ENCODE measurements at places on chromosomes 12 and 14.

DNA sequence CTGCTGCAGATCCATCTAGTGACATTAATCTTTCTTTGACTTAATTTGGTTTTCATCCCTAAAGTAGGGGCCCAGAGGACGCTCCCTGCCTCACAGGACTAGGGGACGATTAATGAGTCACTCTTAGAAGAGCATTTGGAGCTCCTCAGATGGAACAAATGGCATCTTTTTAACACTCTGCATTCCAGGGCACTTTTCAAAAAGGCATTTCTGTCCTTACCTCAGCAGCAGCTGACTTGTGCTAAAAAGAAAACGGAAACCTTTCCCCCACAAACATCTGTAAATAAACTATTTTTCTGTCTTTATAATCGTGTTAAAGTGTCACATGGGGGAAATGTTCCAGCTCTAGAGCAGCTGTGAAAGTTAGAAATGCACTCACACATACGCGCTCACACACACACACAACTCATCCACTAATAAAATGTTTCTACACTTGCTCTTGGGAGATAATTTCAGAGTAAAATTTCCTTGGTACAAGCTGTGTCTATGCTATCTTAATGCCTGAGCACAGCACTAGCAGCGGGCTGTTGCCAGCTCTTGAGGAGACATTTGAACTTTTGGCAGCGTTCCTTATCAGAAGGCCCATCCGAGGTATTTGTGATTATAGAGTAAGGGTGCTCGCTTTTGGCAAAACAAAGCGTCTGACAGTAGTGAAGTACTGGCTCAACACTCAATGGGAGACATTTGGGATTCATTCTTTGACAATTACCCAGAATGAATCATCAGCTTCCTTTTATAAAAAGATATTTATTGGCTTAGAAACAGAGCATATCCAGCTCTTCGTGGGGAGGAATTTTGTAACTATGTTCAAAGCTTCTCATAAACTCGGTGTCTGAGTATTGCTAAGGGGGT lies 141.3 kb downstream of the PLXNC1 start:
- no peak for DNase-seq

DNA sequence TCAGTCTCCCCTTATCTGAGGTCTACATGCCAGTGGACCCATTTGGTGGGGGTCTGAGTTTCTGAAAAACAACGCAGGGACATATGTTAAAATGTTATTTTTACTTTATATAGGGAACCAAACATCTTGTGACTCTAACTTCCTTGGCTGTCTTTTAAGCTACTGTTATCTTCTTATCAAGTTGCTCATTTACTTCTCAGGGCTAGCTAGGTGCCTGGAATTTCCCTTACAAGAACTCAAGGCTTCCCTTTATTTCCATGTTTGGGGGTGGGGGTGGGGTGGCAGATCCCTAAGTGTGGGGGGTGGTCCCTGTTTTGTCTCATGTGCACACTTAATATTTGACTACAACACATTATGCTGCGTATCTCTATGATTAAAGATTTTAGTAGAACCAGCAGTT lies 31.6 kb downstream of the PPP1R36 start:
- no peak for DNase-seq

GRCh38 chr12:101599311-101599710 lies 4.5 kb downstream of the MYBPC1 start:
- DNase-seq, result no peak

DNA sequence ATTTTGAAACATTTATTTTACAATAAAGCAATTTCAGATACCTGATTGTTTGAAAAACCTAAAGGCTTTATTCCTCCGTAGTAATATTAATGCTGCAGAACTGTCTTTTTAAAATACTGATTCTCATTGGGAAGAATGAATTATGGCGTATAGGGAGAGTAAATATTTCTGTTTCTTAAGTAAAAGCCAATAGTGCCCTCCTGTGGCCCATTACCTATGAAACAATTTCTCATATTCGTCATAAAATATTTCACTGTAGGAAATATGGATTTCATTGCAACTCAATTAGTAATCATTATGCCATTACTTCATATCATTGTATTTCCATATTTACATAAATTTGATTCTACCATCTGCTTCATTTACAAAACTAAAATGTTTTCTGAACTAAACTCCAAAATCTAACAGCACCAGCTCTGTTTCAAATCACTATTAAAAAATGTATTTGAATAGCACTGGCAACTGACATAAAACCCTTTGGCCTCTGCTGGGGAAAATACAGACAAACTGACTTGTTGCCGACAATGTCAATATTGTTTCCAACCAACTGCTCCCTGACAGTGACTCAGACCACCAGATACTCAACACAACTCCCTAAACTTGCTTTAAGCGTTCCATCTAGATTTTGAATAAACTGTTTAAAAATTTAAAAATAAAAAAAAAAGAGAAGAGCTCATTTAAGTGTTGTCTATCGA lies 290.3 kb downstream of the NAV3 start:
- DNase-seq, result no peak

GRCh38 chr12:16189849-16190248 lies 87.6 kb downstream of the SLC15A5 start:
- no peak for DNase-seq

- DNase-seq, result no peak
These were observed 35.8 kb upstream of the DICER1 start for GRCh38 chr14:95193081-95193480.

All from hematopoietic multipotent progenitor cell (in vitro differentiated cells).